CD4-positive, alpha-beta T cell treated with Interleukin-6 at 100 ng/mL for 8 hours (primary cell): ENCODE measurements at places on chromosomes 12 and 14.

- DNase-seq, result no peak
Measured at GRCh38 chr14:75240781-75241180, 37.8 kb upstream of the FOS start.

- DNase-seq, result no peak
Measured at GRCh38 chr12:133236144-133236543, 467 bp upstream of the ANHX start.

GRCh38 chr12:123808167-123808566 lies 46.1 kb downstream of the DNAH10 start:
- DNase-seq, result no peak

DNA sequence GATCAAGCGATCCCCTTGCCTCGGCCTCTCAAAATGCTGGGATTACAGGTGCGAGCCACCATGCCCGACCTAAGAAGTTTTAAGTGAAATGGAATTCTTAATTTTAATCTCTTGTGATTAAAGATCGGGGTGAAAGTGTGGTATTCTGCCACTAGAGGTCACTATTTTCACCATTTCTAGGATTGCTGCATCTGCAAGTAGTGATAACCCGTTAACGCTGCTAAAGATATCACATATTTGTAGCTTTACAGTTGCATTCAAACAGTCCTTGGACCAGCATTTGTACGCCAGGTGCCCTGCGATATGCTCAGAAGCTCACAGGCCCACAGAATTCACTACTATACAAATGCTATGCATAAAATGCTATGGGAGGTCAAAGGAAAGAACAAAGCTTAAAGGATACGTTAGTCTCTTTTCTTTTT lies 19.3 kb downstream of the CCDC62 start:
- DNase-seq, result peak; percentile 59

GRCh38 chr12:104218935-104219334 lies 3.4 kb downstream of the TXNRD1 start:
- no peak for DNase-seq

DNA sequence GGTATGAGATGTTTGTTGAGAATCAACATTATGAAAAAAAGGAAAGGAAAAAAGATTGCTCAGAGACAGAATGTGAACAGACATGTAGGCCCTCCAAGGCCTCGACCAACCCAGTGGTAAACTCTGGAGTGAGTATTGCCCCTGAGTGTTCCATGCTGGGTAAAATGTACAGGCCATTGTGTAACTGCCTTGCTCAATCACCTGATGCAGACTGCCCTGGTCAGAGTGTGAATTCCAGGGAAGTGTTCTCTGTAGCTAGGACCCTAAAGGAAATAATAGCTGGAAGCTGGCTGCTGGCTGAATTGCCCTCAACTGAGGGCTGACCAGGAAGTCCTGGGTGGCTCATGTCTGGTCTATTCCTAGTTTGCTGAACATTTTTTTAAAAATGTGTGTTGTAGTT lies 1081.4 kb upstream of the LRFN5 start:
- no peak for DNase-seq

DNA sequence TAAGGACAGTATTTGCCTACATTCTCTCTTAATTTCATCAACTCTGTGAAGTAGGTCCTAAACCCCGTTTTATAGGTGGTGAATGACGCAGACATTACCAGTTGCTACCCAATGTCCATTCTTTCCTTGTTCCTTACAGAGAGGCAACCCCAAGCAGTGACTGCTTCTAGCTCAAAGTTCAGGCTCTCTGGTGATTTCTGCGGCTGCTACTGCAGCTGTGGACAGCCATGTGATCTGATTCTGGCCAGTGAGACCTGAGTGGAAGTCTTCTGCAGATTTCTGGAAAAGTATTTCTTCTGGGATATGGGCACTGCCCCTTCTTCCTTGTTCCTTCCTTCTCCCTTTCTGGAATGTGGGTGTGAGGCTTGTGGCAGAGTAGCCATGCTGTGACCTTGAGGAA lies 82.9 kb downstream of the ARF6 start:
- DNase-seq, result no peak

DNA sequence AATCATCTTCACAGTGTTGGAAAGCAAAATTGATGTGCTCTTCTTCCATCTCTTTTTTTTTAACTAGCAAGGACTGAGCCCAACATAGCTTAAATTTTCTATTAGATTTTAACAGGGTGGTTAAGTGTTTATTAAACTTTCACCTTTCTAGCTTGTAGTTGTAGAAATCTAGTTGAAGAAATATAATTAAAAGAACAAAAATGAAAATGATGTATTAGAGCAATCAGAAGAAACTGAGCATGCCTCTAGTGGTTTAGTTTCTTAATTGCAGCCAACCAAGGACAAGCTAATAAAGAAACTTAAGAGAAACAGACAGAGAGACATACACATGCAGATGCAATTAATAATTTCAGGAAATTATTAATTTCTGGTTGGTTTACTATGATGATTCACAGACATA lies 673.0 kb upstream of the LMO3 start:
- DNase-seq, result no peak

GRCh38 chr12:24778486-24779304 lies 170.2 kb downstream of the BCAT1 start:
- no peak for DNase-seq

DNA sequence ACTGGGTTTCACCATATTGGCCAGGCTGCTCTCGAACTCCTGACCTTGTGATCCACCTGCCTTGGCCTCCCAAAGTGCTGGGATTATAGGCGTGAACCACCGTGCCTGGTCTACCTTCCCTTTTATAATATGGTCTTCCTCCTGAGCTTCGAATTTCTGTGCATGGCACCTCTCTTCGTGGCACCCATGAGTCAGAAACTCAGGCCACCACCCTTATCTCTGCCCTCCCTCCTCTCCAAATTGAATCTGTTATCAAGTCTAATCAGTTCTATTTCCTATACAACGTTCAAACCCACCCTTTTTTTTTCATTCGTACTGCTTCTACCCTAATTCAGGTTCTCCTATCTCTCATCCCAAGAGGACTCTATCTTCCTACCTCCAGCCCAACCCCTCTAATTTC lies 5.0 kb upstream of the TINF2 start:
- no peak for DNase-seq

- DNase-seq, result no peak
Measured at GRCh38 chr12:13005649-13006048, 5.6 kb upstream of the HEBP1 start.

DNA sequence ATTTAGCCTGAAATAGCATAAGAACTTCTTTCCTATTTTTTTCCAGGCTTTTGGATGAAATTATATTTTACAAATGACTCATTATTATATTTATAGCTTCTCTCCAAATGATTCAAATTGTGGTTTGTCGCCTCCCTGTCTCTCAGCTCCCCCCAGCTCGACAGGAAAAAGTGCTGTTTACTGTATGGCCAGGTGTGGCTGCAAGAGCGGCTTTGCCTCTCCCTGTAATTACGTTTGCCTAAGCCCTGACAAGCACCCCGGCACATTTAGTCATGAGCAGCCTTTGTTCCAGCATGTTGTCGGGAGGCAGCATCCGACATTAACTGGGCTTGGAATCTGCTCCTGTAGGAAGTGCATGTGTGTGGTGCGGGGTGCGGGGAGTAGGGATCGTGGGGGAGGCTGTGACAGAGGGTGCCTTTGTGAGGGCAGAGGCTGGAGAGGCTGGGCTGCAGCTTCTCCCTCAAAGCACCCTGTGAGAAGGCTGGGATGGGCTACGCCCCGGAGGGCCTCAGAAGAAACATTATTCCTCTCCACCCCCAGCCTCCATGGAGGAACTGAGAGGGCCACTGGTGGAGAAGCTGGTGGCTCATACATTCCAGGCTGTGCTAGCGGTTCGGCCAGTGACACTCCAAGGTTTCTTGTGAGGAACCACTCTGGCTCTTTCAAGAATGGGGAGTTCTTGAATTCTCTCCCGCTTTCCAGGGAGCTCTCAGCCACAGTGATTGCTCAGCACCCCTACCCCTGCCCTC lies 42.1 kb upstream of the CTDSP2 start:
- DNase-seq, result peak; percentile 65

DNA sequence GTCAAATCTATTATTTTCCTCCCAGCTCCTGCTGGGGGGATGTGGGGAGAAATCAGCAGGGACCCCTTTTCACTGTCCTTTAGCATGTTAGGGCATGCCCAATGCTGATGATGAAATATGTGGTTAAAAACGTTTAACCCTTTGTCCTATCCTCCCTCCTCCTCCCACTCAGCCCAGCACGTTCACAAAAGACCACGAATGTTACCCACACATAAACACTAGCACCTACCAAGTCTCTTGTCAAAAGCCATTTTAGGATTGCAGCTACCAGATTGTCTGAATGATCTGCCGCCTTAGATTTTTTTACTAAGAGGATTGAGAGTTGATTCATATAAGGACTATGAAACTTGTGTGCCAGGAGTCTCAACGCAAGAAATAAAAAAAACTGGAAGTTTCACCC lies 70.4 kb downstream of the TBK1 start:
- DNase-seq, result no peak

DNA sequence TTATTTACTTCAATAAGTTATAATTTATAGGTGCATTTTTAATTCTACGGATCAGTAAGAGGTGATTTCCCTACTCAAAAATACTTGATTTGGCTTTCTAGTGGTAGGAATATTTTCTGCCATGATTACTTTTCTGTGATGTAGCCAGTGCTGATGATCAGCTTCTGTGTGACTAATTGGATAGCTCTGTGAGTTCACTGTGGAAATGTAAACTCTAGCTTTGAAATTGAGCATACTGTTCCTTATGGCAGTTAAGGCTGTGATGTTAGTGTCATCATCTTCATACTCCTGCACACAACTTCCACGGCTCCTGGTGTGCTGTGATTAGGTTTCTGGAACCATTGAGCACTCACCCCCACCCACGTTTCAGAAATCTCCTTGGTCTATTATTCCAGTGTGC lies 48.2 kb downstream of the PLEKHA5 start:
- no peak for DNase-seq

GRCh38 chr12:50326590-50327284 lies 43.4 kb upstream of the LIMA1 start:
- DNase-seq, result no peak

GRCh38 chr14:42563313-42563712 lies 956.6 kb downstream of the LRFN5 start:
- DNase-seq, result no peak

- no peak for DNase-seq
Measured at GRCh38 chr12:26630546-26631027, 202.4 kb downstream of the ITPR2 start.

GRCh38 chr12:97016163-97016562 lies 109.1 kb downstream of the NEDD1 start:
- no peak for DNase-seq

GRCh38 chr12:111411185-111411764 lies 5.6 kb downstream of the SH2B3 start:
- no peak for DNase-seq

DNA sequence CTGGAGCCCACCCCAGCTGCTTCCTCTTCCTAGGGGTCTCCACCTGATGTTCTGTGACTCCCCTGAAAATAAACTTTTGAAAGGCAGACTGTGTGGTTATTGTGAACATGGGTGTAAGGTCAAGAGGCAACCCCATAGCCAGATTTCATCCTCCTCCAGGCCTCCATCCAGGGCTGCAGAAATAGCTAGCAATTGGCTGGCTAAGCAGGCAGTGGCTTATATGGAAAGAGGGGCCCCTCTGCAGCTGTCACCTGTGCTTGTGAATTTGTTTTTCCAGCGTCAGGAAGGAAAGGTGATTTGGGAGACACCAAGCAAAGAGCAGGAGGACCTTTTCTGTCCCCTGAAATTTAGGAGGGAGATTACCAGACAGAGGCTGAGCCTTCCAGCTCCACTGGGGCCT lies 55.8 kb downstream of the ZFP36L1 start:
- DNase-seq, result no peak

DNA sequence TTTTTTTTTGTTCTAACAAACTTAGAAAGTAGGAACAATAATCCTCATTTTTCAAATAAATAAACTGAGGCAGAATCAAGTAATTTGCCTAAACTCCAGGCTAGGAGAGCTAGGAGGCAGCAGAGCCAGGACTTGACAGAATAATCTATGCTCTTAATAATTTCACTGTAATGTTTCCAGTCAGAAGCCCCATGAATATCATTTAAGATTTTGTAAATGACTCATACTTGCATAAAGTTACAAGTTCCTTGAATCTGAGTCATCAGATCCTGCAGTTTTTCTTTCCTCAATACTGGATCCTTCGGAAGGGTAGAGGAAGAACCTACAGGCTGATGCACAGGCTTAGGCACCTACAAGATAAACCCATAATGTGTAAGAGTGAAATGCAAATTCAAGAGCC lies 29.0 kb downstream of the CAPRIN2 start:
- DNase-seq, result no peak

- DNase-seq, result no peak
Measured at GRCh38 chr12:106670131-106670530, 87.3 kb downstream of the RFX4 start.

DNA sequence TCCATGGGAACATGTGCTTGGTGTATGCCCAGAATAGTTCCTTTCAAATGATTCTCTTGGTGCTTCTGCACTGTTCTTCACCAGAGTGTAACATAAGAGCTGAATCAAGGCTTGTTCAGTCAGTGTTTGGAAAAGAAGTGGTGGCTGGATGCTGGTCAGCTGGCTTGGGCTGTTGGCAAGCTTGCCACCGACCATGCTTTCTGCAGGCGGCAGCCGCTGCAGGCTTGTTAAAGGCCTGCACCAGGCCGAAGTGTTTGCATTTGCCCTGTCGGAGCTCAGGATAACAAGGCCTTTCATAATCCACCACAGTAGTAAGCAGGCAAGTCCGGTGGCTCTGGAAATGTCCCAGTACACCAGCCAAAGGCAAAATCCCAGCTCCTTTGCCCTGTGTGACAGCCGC lies 26.9 kb downstream of the DAAM1 start:
- no peak for DNase-seq

DNA sequence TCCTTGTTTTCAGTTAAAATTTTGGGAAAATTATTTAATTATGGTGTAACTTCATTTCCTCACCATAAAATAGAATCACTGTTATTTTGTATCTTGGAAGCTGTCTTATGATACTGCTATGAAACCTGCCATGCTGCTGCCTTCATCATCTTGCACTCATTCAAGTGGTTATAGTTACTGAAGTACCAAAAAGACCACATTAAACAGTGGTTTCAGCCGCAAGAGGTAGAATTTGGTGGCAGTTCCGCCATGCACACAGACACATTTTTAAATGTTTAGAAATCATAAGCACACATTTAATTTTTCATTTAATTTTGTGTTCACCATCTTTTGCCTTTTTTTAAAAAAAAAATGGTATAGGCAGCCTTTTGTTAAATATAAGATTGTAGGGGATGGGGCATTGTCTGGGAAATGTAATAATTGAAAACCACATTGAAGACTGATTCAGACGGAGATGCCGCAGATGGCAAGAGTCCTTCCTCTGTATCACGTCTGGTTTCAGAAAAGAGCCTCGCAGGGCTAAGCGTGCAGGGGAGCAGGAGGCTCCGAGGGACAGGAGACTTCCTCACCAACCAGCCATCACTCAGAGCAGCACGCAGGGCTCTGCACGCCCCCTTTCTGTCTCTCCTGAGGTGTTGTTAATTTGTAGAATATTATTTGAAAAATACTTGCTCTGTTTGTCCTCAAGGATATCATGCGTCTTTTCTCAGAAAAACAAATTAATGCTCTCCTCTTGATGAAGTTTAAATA lies 115.2 kb upstream of the PELI2 start:
- DNase-seq, result peak; percentile 33

GRCh38 chr12:131948166-131948712 lies 1.5 kb upstream of the EP400 start:
- DNase-seq, result no peak
